ENCODE measurements at places on chromosomes 4 and X. TPM values are rescaled to one million over a fixed set of nuclear protein-coding genes. Genes with fewer than 3 reads are reported as not detected.

Gene RRH
- under 0.01 TPM for total RNA-seq

Gene SPANXN5
- total RNA-seq = not detected

Gene CHIC1
- 7.2 TPM for total RNA-seq

Gene XK
- 0.17 TPM for total RNA-seq

Gene CXCL11
- total RNA-seq = not detected

Gene PTTG2
- not detected for total RNA-seq

Gene HMX1
- total RNA-seq = not detected

Gene TLR3
- 8.1 TPM for total RNA-seq

DNA sequence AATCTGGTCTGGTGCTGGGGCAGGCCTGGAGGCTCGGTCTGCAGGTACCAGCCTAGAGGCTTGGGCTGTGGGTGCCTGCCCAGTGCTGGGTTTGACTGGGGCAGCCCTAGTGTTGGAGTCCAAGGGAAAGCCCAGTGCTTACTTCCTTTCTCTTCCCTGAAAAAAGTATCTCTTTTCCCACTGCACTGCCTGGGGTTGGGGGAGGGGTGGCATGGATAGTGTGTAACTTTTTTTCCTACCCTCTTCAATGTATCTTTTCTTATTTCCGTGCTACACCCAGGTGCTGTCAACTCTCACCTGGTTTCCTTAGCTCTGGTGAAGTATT lies 21.6 kb downstream of the KANTR start:
- peak overlapping the region; percentile 75 for H3K27ac ChIP-seq
- DNase-seq = no peak
- H3K36me3 ChIP-seq = no peaks in the 10 kb centered on the region
- H3K4me3 ChIP-seq = no peak overlapping the region
- peaks cover 2% of the 10 kb centered on the region for H3K4me1 ChIP-seq

GRCh38 chrX:96578781-96579180 lies 105.9 kb upstream of the DIAPH2 start:
- DNase-seq = no peak
- H3K36me3 ChIP-seq = no peaks in the 10 kb centered on the region
- no peaks in the 10 kb centered on the region for H3K27me3 ChIP-seq
- no peaks in the 10 kb centered on the region for H3K4me1 ChIP-seq
- H3K4me3 ChIP-seq = no peak overlapping the region
- H3K27ac ChIP-seq = no peak overlapping the region

GRCh38 chrX:104695593-104695992 lies 129.6 kb downstream of the IL1RAPL2 start:
- H3K27me3 ChIP-seq = no peaks in the 10 kb centered on the region
- no peaks in the 10 kb centered on the region for H3K4me1 ChIP-seq

DNA sequence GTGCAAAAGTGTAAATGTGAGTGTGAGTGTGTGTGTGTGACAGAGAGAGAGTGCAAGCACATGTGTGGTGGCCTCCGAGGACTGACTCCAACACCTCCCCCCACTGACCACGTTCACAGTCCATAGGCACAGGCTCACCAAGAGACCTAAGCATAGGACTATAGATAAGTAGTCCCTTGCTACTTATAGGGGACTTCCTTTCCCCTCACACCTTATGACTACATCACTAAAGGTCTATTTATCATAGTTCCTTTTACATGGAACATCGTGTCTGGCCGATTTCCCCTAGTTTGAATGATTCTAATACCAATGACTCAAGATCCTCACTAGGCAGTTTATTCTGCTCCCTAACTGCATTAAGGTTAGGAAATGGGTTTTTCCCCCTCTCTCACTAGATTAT lies 17.8 kb downstream of the FRMPD3 start:
- no peaks in the 10 kb centered on the region for H3K27me3 ChIP-seq
- no peak overlapping the region for H3K27ac ChIP-seq
- no peak overlapping the region for H3K4me3 ChIP-seq
- H3K36me3 ChIP-seq = no peaks in the 10 kb centered on the region

DNA sequence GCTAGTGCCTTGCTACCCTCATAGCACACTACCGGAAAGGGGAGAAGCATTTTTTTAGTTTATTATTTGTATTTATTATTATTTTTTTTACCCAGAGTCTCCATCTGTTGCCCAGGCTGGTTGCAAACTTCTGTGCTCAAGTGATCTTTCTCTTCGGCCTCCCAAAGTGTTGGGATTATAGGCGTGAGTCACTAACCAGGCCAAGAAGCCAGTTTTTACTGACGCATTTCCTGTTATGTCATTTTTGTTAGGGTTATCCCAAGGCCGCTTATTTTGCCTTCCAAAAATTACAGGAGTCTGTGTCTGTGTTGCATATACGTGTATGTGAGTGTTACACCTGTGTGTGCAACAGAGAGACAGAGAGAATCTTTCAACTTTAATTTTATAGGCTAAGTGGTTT lies 404.5 kb downstream of the GBA3 start:
- DNase-seq = peak; percentile 72
- no peaks in the 10 kb centered on the region for H3K4me1 ChIP-seq

- no peak overlapping the region for H3K4me3 ChIP-seq
- H3K27ac ChIP-seq = no peak overlapping the region
- H3K36me3 ChIP-seq = no peaks in the 10 kb centered on the region
- H3K27me3 ChIP-seq = no peaks in the 10 kb centered on the region
- H3K4me1 ChIP-seq = no peaks in the 10 kb centered on the region
These were observed 130.8 kb downstream of the ANAPC10 start for GRCh38 chr4:144967161-144967560.

DNA sequence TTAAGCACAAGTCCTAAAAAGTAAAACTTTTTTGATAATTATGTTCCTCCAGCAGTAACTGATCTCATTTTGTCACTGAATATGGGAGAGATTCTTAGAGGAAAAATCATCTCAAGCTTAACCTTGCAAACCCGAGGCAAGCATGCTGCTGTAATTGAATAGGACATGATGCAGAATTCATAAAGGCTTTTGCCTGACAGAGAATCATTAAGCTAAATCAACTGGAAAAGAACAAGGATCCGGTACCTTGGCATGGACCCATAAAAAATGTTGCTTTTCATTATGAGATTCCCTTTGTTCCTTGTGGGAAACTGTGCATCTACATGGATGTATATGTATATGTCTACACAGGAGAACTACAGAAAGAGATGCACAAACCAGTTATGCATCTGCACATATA lies 149.1 kb downstream of the PAPSS1 start:
- H3K4me1 ChIP-seq = no peaks in the 10 kb centered on the region
- H3K27me3 ChIP-seq = no peaks in the 10 kb centered on the region
- no peak overlapping the region for H3K27ac ChIP-seq
- no peak overlapping the region for H3K4me3 ChIP-seq
- H3K36me3 ChIP-seq = no peaks in the 10 kb centered on the region

DNA sequence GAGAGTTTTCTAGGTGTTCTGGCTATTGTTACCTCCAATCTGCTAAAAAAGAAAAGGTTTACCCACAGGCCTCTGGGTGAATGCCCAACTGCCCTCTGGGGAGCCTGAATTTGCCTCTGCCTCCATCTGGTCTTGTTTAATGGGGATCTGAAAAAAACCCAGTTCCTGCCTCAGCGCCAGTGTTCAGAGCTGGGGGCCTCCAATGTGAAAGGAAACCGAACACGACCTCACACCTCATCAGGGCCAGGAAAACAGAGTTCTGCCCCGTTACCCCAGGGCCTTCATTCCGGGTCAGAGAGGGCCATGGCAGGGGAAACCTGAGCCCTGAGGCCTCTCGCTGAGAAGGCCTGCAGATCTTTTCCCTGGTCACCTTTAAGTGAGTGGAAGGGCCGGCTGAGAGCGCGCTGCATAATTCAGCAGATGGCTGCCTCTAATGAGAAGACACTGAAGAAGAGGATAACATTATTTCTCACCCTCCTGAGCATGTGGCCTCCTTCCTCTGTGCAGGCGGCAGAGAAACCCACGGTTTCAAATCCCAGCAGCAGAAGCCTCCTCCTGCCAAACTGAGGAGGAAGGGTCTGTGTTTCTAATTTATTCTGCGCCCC lies 6.8 kb downstream of the SEPTIN6 start:
- no peak overlapping the region for H3K4me3 ChIP-seq
- no peaks in the 10 kb centered on the region for H3K27me3 ChIP-seq
- peaks cover 2% of the 10 kb centered on the region for H3K4me1 ChIP-seq
- H3K36me3 ChIP-seq = no peaks in the 10 kb centered on the region

DNA sequence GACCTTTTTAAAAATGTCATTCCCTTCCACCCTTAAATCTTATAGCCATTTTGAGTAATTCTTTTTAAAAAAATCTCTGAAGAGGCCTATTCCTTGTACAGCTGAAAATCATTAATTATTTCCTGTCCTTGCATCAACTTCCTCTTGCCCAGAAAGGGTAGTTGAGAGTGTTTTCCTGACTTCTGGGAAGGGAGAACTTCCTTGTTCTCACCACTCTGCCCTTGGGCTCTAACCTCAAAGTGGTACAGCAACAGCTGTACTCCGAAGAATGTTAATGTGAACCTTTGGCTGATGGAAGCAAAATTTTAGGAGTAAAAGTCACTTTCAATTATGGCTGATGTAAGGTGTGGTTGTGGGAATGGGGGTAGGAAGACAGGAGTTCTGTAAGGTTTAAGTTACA lies 15.1 kb upstream of the FABP2 start:
- no peaks in the 10 kb centered on the region for H3K27me3 ChIP-seq
- no peaks in the 10 kb centered on the region for H3K36me3 ChIP-seq
- H3K4me1 ChIP-seq = no peaks in the 10 kb centered on the region
- H3K27ac ChIP-seq = no peak overlapping the region
- no peak for DNase-seq
- no peak overlapping the region for H3K4me3 ChIP-seq

GRCh38 chr4:136803433-136803832 lies 728.9 kb downstream of the PCDH18 start:
- no peak overlapping the region for H3K4me3 ChIP-seq
- no peaks in the 10 kb centered on the region for H3K36me3 ChIP-seq
- no peaks in the 10 kb centered on the region for H3K27me3 ChIP-seq
- no peak overlapping the region for H3K27ac ChIP-seq
- no peak for DNase-seq

DNA sequence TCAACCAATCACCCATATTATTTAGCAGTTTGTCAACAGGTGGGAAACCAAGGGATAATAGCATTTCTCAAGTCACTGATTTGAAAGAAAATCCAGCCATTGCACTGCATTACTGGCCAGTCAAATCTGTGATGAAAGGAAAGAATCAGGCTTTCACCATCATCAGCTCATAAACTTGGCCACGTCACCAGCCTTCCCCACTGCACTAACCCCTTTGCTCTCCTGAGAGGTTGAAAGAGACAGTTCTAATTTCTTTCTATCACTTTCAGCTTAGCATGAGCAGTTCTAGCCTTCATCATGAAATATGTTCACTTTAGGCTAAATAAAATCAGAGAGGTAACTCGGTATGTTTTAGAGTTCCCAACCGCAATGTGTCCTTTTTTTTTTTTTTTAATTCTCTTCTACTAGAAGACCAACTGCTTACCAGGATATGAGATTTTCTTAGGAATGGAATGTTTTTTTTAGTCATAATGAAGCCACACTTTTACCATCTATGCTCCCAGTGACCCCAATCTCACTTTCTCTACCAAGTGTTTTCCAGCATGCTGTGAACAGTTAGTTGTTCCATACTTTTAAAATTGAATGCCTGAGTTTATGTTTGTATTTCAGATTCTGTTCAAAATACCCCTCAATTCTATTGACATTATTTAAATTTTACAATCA lies 55.7 kb upstream of the SLC7A11 start:
- no peaks in the 10 kb centered on the region for H3K27me3 ChIP-seq
- no peaks in the 10 kb centered on the region for H3K4me1 ChIP-seq
- H3K36me3 ChIP-seq = no peaks in the 10 kb centered on the region

DNA sequence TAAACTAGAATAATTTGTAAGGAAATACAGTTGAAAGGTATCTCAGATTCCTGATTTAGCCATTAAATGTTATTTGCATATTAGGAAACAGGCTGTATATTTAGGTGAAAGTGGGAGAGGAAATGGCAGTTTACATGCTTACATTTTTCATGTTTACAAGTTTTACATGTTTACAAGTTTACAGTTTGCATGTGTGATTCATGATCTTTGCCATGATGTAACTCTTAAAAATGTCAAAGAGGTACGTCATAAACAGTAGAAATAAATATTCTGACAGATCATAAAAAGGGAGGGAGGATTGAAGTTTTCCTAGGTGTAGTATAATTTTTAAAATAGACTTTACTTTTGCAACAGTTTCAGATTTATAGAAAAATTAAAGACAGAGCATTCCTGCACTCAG lies 45.7 kb downstream of the KDM6A start:
- no peaks in the 10 kb centered on the region for H3K36me3 ChIP-seq
- DNase-seq = no peak
- no peak overlapping the region for H3K4me3 ChIP-seq

GRCh38 chr4:97498875-97499274 lies 644.4 kb downstream of the STPG2 start:
- H3K4me3 ChIP-seq = no peak overlapping the region
- H3K27me3 ChIP-seq = no peaks in the 10 kb centered on the region
- no peak overlapping the region for H3K27ac ChIP-seq

GRCh38 chr4:99285387-99285786 lies 5.4 kb downstream of the ADH1A start:
- no peak for DNase-seq
- H3K27ac ChIP-seq = no peak overlapping the region
- no peaks in the 10 kb centered on the region for H3K27me3 ChIP-seq
- H3K36me3 ChIP-seq = no peaks in the 10 kb centered on the region

Data from fibroblast of lung (primary cell).